ENCODE measurements at places on chromosomes 3 and 15. TPM values are rescaled to one million over a fixed set of nuclear protein-coding genes. Genes with fewer than 3 reads are reported as not detected.

ULK3 gene
- 25.5 TPM for total RNA-seq

COLQ gene
- 0.09 TPM for total RNA-seq

MYEF2 gene
- total RNA-seq: 0.58 TPM

MRAS gene
- 30.6 TPM for total RNA-seq

LRRC31 gene
- total RNA-seq: not detected

CYP1A2 gene
- total RNA-seq: not detected

AADAC gene
- 11.8 TPM for total RNA-seq

GXYLT2 gene
- 35.1 TPM for total RNA-seq

HHLA2 gene
- not detected for total RNA-seq

SLC26A6 gene
- total RNA-seq: 18.0 TPM

KLHL25 gene
- 1.7 TPM for total RNA-seq

GOLGA6A gene
- total RNA-seq: not detected

ISLR2 gene
- total RNA-seq: under 0.01 TPM

RAP2B gene
- total RNA-seq: 10.7 TPM

TLR9 gene
- total RNA-seq: under 0.01 TPM

TCTA gene
- total RNA-seq: 16.4 TPM

C3orf22 gene
- not detected for total RNA-seq

TM6SF1 gene
- 0.60 TPM for total RNA-seq

TIGIT gene
- not detected for total RNA-seq

MOBP gene
- not detected for total RNA-seq

GOLGA8M gene
- total RNA-seq: 1.8 TPM

GPR62 gene
- not detected for total RNA-seq

SNTN gene
- not detected for total RNA-seq

TRIP4 gene
- total RNA-seq: 7.7 TPM

CAMK1 gene
- total RNA-seq: 31.7 TPM

STRA6 gene
- 3.5 TPM for total RNA-seq

HDC gene
- not detected for total RNA-seq
